ENCODE measurements at places on chromosomes 3 and 15.

DNA sequence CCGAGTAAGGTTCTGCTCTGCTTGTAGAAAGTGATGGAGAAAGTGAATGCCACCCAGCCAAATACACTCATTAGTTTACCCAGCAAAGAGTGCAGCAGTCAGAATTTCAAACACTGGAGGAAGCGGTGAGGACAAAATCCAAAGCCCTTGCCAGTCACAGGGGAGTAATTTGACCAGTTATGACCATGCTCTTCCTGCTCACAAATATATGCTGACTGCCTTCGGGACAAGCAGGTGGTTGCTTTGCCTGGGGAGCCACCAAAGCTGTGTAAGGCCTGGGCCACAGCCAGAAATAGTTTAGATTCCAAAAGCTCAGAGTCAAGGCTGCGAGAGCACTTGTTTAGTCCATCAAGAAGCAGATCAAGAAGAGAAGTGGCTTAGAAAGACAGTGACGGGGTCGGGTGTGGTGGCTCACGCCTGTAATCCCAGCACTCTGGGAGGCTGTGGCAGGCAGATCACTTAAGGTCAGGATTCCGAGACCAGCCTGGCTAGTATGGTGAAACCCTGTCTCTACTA is 51.0 kb upstream of the ATP13A3 start:
- DNase-seq = no peak

DNA sequence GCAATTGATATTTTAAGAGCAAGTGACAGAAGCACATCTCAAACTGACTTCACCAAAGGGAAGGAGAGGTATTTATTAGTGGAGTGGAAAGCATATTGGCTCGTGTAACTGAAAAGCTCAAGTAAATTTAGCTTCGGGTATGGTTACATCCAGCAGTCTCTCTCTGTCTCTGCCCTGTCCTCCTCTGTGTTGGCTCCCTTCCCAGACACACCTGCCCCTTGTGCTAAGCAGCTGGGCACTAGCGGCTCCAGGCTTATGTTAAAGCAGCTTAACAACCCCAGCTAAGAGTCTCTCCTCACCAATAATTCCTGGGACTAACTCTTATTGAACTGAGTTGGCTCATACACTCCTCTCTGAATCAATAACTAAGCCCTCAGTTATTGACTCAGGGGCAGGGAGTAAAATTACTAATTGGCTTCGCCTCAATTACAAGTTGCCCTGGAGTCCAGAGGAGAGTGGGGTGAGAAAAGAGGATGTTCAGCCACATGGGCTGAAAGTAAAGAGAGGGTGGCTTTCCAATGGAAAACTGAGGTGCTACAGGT is 12.8 kb upstream of the SH3BP5 start:
- no peak for DNase-seq

DNA sequence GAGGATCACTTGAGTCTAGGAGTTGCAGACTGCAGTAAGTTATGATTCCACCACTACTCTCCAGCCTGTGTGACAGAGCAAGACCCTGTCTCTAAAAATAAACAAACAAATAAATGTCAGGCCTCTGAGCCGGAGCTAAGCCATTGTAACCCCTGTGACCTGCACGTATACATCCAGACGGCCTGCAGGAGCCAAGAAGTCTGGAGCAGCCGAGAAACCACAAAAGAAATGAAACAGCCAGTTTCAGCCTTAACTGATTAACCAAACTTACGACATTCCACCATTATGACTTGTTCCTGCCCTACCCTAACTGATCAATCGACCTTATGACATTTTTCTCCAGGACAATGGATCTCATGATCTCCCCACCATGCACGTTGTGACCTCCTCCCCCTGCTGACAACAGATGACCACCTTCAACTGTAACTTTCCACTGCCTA is 32.5 kb upstream of the ZKSCAN7 start:
- no peak for DNase-seq

DNA sequence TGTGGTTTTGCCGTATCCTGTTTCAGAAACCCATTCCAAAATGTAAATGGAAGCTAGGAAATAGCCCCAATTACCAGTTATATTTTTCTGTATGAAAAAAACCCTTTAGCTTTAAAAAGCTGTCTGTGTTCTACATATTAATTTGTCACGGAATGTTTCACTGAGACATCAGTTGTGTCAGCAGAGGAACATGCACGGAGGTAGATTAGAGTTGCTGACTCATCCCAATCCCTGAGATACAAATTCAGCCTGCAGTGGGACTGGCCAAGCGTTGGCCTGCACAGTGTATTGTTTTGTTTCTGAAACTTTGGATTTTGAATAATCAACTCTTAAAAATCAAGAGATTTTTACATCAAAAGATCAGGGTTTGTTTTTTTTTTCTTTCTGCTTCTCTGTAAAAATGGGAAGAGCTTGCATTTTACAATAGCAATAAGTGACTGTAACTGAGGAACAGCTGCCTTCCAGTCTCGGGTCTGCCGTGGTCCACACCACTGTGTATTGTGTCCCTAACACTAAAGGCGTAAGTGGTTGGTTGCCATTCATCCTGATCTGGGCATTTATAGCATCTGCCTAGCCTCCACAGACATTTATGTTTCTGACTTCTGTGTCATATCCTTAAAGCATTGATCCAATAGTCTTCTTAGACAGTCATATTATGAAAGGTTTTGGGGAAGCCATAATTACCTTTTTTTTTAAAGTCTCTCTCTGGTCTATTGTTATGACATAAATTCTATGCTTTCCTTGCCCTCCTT is 218.1 kb downstream of the ADAMTSL3 start:
- no peak for DNase-seq

- DNase-seq = no peak
Observed at GRCh38 chr3:42507761-42508335, 5.4 kb downstream of the VIPR1 start.

- DNase-seq = no peak
Observed at GRCh38 chr3:15892311-15893227, 94.8 kb upstream of the ANKRD28 start.

GRCh38 chr15:74432968-74433591 is 678 bp downstream of the SEMA7A start:
- no peak for DNase-seq

GRCh38 chr3:8629151-8630021 is 15.2 kb downstream of the SSUH2 start:
- DNase-seq = no peak

DNA sequence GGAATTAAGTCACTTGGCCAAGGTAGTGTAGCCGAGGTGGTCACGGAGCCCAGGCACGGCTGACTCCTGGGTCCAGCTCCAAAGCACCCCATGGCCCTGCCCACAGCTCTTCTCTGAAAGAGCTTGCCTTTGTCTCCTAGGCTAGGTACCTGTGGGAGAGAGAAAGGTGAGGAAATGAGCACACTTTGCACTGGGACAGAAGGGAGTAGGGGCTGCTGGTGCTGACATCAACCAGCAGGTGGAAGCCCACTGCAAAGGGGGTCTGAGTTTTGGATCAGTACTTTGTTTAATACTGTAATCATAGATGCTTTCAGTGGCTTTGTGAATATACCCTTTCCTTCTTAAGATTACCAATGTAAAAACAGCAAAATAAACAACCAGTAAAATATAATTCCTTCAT is 128.3 kb upstream of the EIF1B start:
- DNase-seq = no peak

DNA sequence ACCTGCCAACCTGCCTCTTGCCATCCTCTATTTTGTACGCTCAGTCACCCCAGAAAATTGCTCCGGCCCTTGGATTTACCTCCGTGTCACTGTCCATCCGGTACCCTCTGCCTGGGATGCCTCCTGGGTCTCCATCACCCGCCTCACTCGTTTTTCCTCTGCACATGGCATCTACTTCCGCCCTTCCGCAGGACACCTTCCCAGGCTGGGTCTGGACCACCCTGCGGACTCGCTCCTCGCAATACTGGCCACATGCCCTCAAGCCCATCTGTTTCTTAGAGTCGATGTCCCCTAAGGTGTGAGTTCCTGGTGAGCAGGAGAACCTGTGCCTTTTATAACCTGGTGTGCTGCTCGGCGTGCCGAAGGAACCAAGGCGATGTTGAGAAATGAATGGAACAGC is 58.5 kb downstream of the APBA2 start:
- no peak for DNase-seq

DNA sequence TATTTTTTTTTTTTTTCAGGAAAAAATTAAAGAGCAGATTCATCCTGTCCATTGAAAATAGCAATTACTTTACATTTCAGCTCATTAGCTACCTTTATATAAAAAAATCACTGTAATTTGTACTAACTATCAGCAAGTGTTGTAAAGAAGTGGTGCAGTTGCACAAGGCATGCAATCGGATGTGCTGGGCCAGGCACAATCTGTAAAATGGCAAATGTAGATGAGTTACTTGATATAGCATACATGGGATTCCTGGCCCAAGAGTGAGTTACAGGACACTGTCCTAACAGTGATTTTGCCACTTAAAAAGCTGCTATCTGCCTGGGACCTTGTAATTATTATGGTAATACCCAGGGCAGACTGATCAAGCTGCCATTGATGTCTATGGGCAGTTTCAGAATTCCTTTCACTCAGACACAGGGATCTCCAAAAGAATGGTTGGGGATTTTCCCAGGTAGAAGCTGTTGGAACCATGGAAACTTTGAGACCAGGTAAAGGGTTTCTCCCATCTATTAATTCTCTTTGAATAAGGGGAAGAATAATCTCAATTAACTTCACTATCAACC is 182.2 kb upstream of the ICE2 start:
- no peak for DNase-seq

DNA sequence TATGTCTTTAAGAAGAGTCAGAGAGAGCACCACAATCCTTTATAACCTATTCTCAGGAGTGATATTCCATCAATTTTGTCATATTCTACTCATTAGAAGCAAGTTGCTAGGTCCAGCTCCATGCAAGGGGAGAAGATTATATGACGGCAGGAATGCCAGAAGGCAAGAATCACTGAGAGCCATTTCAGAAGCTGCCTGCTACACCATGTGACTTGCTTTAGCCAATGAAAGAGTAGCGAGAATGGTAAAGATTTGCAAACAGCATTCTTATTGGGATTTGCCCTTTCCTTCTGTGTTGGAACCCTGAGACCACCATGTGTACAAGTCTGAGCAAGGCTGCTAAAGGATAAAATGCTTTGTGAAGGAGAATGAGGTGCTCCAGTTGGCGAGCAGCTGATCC is 4.5 kb upstream of the C3orf70 start:
- no peak for DNase-seq

- DNase-seq = no peak
Observed at GRCh38 chr3:184968115-184968514, 156.1 kb downstream of the VPS8 start.

GRCh38 chr3:16821053-16821452 is 63.7 kb upstream of the PLCL2 start:
- DNase-seq = no peak

GRCh38 chr3:12454076-12454815 is 30.0 kb upstream of the TSEN2 start:
- no peak for DNase-seq

DNA sequence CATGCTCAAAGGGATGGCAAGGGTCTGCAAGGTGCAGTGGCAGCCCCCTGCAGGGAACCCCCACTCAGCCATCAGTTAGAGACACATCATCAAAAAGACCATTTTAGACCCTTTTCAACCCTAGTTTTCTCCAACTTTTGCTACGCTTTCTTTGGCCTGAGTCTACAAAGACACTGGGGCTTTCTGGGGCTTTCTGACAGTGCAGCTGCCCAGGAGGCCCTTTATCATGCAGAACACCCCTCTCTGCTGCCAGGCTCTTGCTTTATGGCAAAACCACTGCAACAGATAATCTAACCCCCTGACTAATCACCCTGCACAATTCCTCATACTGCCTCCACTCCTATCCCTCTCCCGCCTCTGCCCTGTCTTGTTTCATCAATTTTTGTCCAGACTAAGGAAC is 2.4 kb downstream of the NMNAT3 start:
- DNase-seq = no peak

DNA sequence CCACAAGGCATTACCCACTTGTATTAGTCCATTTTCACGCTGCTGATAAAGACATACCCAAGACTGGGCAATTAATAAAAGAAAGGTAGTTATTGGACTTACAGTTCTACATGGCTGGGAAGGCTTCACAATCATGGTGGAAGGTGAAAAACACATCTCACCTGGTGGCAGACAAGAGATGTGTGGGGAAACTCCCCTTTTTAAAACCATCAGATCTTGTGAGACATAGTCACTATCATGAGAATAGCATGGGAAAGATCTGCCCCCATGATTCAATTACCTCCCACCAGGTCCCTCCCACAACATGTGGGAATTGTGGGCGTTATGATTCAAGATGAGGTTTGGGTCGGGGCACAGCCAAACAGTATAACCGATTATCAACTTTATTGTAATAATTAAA is 17.0 kb upstream of the CMC1 start:
- no peak for DNase-seq

DNA sequence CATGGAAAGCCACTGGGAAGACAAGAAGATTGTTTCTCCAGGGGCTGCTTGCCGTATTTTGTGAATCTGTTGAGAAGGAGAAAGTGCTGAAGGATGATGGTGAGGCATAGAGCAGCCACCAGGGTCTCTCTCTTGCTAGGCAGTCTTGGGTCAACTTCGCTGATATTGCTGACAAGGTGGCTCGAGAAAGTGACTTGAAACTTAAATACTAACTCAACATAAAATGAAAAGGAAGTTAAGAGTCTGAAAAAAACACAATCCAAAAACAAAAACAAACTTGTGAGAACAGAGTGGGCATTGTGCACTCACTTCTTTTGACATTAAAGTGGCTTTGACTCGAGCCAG is 90.1 kb downstream of the CHST2 start:
- no peak for DNase-seq

DNA sequence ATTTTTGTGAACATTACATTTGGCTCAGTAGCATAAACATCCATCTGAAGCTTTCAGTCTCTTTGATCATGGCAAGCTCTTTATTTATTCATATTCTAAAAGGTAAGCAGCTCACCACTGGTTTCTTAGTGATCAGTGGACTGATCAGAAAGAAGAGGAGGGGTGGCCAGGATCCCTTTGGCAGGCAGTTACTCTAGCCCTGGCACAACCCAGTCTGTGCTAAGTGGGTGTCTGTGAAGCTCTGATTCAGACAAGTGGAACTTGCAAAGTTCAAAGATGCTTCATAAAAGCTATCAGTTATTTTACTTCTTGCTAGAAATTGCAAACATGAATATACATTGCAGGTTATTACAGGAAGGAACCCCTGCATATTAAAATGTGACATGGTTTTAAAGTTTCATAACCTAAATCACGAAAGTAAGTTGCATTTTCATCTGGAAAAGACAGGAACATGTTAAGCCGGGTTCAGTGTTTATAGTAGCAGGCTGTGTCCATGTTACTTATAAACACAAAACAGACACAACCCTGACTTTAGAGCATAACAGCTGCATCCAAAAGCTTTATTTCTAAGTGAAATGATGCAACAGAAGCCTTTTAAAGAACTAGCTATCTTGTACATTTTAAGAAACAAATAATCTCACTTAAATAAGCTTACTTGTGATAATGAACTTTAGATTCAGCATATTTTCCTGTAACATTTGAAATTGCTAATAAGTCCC is 785.3 kb downstream of the MCTP2 start:
- no peak for DNase-seq

- DNase-seq = no peak
Observed at GRCh38 chr15:81038975-81039607, 38.4 kb downstream of the TLNRD1 start.

DNA sequence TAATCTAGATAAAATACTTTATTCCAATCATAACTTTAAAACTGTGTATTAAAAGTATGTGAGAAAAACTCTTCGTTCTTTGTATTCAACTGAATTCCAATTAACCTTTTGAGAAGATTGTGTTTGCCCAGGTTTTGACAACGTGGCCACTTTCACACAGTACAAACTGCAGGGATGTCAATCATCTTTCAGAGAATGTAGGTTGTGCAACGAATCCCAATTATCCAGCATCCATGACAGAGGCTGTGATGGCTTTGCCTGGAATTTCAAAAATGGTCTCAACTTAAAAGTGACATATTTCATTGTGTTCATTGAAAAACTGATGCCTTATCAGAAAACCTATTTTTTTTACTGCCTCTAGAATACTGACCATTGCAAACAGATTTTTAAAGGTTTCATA is 615.1 kb upstream of the KCNMB2 start:
- DNase-seq = no peak

All from activated CD8-positive, alpha-beta memory T cell treated with anti-CD3 and anti-CD28 coated beads for 4 hours (primary cell).